ENCODE measurements at places on chromosomes 6 and 20.
A peak's percentile ranks its signal among the peaks of the same experiment; 100 is the strongest.

DNA sequence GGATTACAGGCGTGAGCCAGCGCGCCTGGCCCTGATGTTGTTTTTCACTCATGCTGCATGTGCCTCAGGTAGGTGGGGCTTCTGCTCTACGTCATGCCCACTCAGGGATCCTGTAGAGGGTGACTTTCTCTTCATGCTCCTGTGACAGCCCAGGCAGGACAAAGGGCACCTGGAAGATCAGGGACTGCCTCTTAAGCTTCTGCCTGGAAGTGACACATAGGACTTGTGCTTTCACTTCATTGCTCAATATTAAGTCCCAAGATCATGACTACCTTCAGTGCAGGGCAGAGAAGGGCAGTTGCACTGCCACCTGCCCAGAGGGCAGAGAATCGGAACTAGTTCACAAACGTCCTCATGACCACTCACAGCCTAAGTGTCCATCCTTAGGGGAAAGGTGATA, 249.5 kb upstream of the SULF2 start:
- DNase-seq, result no peak

GRCh38 chr6:165826487-165827189, 163.6 kb upstream of the PDE10A start:
- no peak for DNase-seq

DNA sequence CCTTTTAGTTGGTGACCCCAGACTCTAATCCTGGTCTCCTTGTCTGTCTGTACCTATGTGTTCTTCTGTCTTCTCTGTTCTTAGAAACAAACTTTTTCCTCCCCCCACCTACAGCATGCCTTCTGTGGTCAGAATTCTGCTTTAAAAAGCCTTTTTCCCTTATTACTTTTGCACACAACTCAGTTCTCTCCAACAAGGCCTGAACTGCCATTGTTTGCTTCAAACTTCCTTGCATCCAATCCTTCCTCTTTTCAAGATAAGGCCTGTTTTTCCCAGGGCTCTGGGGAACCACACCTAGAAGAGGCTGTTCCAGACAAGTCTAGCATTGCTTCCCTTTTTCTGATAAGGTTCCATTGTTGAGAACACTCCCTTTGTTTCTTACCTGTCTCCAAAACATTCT, 22.2 kb upstream of the NCOA3 start:
- no peak for DNase-seq

DNA sequence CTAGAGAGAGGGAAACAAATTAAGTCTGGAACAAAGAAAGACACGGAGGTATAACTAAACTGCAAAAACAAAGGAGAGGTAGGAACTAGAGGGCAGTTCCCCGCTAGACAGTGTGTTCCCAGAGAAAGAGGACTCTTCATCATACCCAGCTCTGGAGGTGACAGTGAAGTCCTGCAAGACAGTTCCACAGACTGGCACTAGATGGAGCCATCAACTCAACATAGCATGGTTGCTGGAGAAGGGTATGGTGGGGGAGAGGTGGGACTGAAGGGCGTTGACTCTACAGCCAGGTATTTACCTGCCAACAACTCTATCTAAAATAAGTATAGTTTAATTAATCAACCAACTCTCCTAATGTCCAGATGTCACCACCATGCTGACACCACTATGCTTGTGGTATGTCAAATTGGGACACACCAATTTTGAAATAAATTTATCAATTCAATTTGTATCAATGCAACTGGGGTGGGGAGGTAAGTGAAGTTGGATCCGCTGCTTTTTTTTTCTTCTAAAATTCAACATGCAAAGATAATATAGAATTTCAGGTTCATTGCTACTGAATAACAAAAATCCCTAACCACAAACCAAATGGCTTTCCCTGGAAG, 9.7 kb downstream of the BACH2 start:
- no peak for DNase-seq

DNA sequence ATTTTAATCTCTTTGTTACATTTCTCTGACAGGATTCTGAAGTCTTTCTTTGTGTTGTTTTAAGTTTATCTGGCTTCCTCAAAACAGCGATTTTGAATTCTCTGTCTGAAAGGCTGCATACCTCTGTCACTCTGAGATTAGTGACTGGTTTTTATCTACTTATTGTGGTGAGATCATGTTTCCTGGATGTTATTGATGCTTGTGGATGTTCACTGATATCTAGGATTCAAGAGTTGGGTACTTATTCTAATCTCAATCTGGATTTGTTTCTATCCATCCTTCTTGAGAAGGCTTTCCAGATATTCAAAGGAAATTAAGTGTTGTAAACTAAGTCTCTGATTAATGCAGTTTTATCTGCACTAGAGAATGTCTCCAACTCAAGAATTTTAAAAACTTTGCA, 1076.1 kb upstream of the ADGRB3 start:
- DNase-seq, result no peak

GRCh38 chr6:33963136-33963750, 159.4 kb upstream of the MLN start:
- DNase-seq, result peak; percentile 50

DNA sequence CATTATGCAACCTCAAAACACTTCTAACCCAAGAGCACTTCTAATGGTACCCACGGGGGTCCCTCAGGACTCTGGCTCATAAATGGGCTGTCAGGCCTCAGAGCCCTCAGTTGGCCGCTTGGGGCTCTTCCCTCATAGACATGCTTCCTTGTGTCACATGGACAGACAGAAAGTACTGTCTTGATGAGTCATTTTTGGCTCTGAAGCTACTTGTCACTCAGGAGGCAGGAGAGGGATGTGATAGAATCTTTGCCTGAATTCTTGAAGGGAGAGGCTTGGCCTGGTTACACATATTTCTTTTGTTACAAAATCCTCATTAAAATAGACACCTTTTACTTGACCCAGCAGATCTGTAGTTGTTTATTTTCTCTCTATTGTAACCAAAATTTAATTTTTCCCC, 15.1 kb upstream of the EDN1 start:
- no peak for DNase-seq

GRCh38 chr6:92710048-92710447, 709.3 kb downstream of the EPHA7 start:
- DNase-seq, result no peak

GRCh38 chr6:41268478-41268877, 18.0 kb downstream of the TREM1 start:
- no peak for DNase-seq

- DNase-seq, result no peak
Observed at GRCh38 chr6:124371974-124372475, 568.4 kb downstream of the NKAIN2 start.

- no peak for DNase-seq
Observed at GRCh38 chr6:52136934-52137467, 49.2 kb upstream of the IL17A start.

GRCh38 chr6:18058429-18058828, 64.0 kb downstream of the NHLRC1 start:
- no peak for DNase-seq

DNA sequence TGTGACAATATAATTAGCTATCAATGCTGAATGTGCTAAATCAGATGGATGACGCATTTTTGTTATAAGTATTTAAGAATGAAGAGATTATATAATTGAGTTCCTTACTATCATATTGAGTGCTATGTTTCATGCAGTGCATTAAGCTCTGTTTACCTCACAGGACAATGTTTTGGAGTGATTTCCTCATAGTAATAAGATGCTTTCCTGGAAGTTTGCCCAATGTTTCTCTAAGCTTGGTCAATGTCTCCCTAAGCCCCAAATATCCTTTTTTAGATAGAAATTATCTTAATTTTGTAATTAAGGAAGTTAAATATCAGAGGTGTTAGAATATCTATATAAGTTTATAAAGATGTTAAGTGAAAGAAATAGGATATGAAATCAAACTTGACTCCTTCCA, 489.6 kb downstream of the MMUT start:
- no peak for DNase-seq

- no peak for DNase-seq
Observed at GRCh38 chr6:119129148-119129967, 50.9 kb upstream of the FAM184A start.

- no peak for DNase-seq
Observed at GRCh38 chr20:40467067-40467466, 222.0 kb downstream of the MAFB start.

- no peak for DNase-seq
Observed at GRCh38 chr6:50925548-50925947, 106.9 kb downstream of the TFAP2B start.

DNA sequence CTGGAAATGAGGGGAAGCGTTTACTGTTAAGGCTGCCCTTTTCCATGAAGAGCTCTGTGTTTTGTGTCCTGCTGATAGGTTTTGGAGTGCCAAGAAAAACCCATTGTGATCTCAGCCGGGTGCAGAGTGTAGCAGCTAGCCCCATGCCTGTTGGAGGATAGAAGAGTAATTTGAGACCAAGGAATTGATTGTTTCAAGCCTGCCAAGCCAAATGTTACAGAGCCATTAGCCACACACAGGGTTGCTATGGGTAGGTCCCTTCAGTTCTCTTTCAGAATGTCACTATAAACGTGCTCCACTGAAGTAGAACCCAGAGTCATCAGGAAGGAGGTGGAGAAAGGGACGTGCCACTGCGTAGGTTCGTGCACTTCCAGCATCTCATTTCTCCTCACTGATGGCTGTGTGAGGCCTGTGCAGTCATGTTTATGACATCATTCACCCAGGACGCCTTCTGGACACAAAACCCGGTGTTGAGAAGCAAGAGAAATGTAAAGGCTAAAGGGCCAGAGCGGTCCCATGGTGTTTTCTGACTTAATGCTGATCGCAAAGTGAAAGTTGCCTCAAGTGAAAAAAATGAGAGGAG, 6.6 kb downstream of the GMPR start:
- DNase-seq, result no peak

DNA sequence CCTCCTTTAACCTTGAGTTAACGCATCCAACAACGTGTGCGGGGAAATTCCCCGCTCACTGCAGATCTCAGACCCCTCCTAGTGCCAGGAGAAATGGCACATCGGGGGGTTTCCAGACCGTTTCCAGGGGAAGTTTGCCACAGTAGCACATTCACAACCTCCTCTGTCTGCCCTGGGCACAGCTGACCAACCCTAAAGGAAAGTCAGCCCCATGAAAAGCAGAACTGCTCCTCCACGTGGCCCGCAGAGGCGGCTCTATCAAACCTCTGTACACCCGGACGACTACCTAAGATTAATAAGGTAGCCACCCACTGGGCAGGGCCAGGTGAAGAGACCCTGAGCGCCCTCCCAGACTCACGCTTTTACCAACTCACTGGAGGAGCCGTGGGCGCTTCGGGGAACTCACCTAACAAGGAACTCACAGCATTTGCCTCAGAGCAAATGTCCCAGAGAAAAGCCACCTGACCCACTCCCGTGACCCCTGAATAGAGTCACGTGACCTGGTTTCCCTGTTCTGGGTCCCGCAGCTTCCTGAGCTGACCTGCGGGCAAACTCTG, 93.1 kb downstream of the PRND start:
- DNase-seq, result peak; percentile 72

DNA sequence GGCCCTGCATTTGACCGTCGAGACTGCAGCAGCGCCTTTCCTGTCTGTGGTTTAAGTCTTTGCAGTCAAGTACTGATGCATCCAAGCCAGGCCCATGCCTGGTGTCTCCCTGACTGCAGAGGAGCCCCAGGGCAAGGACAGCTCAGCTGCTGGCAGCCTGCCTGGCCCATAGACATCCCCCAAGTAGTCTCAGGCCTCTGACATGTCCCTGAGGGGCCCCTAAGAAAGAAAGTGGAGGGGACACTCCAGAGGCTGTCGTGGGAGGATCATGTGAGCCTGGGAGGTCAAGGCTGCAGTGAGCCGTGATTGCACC, 18.0 kb downstream of the HRH3 start:
- DNase-seq, result no peak

DNA sequence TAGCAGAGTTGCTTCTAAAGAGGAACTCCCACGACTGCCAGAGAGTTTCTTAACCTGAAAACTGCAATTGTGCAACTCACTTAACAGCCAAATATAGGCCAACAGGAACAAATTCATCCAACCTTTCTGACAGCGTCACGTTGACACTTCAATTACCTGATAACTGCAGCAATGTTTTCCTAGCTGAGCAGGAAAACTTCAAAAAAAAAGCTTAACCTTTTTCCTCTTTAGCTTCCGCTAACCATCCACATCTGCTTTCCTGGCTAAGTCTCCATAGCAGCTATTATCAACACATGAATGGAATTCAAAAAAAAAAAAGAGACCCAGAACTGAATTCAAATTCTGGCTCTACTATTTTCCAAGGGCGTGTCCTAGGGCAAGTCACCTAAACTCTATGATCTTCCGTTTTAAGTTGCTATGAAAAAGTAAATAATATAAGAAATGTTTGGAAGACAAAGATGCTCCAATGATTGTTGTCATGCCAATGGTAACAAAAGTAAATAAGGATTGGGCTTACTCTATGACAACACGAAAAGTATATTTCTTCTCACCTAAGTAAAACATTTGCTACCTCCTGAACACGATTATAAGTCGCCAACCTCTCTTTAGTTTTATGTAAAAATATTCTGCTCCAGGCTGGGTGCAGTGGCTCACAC, 524.6 kb upstream of the JARID2 start:
- no peak for DNase-seq

GRCh38 chr20:34817072-34817471, 8.4 kb downstream of the NCOA6 start:
- no peak for DNase-seq

- DNase-seq, result peak; percentile 80
Observed at GRCh38 chr6:26568601-26569432, 27.9 kb upstream of the ABT1 start.

DNA sequence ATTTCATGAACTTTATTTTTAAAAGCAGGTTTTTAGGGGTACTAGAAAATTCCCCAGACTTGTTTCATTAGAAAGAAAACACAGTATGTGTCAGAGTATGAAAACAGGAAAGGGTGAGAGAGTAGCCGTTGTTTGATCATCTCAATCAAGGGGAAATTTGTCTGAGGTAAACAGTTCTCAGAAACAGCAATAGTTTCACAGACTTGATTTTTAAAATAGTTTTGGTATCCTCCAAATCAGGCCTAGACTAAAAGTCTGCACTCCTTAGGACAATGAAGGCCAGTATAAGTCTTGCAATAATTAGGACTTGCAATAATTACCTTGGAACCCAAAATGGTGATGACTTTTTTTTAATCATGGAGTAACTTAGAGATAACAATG, 176.6 kb upstream of the TAB2 start:
- DNase-seq, result no peak

GRCh38 chr6:31142361-31142761, 3.5 kb upstream of the PSORS1C2 start:
- no peak for DNase-seq

DNA sequence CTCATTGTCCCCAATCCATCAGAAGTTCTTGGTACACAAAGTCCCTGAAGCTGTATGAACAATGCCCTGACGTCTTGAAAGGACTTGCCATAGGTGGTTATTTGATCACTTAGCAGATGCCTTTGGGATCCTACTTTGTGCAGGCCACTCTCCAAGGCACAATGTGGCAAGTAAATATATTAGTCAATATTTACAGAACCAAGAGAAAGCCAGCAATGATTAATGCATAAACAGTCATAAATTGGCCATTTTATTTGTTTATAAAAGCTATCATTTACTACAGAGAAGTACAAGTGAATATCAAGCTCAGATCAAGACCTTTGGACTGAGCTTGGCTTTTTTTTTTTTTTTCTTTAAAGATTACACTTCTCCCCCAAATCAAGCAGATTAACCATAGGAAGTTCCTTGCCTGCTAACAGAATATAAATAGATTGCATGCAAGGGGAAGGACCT, 161.8 kb downstream of the MTHFD1L start:
- no peak for DNase-seq
